AML-193 (cell line): ENCODE measurements at places on chromosomes 6 and 20.

GRCh38 chr20:31975874-31976273, 7.9 kb downstream of the XKR7 start:
- DNase-seq: no peak

DNA sequence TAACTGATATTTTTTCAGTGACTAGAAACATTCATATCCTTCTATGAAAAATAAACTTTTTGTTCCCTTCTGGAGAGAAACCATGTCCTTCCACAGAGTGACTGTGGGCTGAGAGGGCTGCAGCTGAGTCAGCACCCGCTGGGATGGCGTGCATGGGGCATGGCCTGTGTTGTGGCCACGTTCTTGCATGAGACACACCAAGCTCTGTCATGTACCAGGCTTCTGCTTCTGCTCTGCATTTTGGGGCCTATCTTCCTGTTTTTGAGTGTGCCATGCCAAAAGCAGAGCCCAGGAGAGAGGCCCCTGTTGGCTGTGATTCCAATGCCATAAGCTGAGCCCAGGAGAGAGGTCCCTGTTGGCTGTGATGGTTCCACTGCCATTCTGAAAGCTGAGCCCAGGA, 10.8 kb downstream of the APMAP start:
- DNase-seq: no peak

DNA sequence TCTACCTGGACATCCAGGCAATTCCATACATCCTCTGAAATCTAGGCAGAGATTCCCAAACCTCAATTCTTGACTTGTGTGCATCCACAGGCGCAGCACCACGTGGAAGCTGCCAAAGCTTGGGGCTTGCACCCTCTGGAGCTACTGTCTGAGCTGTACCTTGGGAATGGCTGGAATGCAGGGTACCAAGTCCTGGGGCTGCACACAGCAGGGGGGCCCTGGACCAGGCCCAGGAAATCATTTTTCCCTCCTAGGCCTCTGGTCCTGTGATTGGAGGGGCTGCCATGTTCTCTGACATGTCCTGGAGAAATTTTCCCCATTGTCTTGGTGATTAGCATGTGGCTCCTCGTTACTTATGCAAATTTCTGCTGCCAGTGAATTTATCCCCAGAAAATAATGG, 391.9 kb upstream of the CHD6 start:
- no peak for DNase-seq

DNA sequence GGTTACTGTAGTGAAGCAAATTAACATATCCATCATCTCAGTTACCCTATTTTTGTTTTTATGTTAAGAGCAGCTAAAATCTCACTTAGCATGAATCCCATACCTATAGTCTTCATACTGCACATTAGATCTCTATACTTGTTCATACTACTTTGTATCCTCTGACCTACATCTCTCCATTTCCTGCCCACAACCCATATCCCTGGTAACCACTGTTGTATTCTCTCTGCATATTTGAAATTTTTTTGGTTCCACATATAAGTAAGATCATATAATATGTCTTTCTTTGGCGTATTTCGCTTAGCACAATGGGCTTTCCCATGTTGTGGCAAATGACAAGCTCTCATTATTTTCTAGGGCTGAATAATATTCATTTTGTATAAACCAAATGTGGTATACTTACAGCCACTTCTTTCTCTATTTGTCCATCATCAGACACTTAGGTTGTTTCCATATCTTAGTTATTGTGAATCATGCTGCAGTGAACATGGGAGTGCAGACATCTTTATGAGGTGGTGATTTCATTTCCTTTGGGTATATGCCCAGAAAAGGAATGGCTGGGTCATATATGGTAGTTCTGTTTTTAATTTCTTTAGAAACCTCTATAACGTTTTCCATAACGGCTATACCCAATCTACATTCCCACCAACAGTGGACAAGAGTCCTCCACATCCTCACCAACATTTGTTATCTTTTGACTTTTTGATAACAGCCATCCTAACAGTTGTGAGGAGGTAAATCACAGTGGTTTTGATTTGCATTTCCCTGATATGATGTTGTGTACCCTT, 39.8 kb downstream of the BACH2 start:
- DNase-seq: no peak

DNA sequence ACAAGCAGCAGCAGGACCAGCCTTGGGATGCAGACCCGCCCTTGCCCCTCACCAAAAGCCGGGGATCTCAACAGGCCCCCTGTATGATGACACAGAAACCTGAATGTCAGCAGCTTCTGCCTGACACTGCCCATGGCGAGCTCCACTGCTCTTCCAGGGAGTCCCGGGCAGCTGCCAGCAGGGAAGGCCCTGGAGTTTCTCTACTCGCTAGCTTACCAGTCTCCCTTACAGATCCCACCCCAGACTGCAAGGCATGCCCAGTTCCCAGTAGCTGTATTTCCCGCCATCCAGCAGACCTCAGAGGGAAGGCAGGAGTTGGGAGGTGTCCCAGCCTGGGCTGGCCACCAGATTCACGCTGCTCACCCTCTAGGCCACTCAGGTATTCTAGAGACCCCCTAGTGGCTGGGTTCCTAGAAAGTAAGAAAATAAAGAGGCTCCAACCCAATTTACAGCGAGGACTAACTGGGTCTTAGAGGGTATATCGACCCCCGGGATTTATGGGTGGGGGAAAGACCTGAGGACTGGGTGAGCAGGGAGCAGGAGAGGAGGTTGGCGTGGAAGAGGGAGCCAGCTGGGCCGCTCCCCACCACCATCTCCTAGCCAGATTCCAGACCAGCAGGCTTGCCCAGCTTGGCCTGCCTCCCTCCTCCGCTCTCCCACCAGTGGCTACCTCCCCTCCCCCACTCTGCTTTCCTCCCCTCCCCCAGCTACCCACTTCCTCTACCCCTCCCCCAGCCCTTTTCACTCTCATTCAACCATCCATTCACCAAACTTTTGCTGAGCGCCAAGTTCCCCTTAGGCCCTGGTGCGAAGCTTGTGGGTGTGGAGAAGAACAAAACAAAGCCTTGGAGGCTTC, 9.7 kb upstream of the HMGA1 start:
- DNase-seq: no peak

DNA sequence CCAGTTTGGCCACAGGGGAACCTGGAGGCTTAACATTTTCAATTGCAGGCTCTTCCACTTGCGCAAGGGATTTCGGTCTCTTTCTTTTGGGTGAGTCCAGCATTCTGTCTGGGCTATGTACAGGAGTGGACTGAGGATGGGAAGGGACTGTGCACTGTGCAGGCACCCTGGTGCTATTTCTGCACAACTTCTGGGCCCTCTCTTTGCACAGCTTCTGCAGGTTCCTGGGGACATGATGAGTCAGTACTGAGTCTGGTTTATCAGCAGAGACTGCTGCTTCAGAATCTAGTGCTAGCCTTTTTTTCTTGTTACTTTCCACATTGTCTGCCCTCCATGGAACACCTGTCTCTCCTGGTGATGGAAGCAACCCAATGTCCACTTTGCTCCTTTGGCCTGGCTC, 78.5 kb upstream of the ASF1A start:
- DNase-seq: peak; percentile 81

DNA sequence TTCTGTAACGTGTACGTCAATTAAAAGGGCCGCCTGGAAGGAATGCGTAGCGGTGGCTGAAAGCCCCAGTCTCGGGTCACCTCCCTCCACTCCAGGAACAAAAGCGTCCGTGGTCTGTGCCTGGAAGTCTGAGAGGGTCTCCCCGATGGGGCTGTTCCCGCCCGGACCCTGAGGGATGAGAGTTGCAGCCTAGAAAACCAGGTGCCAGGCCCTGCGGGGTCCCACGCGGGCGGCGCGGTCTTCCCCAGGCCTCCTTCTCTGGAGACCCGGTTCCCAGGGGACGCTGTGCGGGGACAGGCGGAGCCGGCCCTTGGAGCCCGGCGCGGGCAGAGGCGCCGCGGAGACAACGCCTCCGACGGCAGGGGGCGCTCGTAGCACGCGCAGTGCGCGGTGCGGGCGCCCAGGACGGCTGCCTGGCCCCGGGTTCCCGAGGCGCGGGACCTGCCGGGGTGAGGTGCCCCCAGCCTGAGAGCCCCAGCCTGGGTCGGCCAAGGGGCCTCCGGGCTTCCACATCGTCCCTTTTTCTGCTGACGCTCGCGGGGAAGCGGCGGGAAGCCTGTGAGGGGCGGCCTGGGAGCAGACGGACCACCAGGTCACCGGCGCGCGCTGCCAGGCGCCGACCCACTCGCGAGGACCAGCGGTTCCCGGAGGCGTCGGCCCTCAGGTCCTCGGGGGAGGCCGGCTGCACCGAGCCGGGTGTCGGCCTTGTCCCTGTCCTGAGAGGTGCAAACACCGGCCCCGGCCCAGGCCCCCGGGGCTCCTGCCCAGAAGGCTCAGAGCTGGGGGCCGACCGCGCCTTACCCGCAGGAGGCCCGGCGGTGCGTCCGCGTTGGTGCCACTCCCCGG, 5.3 kb upstream of the FOXC1 start:
- DNase-seq: peak; percentile 47

GRCh38 chr6:140355476-140355875, 981.0 kb upstream of the CITED2 start:
- DNase-seq: no peak

DNA sequence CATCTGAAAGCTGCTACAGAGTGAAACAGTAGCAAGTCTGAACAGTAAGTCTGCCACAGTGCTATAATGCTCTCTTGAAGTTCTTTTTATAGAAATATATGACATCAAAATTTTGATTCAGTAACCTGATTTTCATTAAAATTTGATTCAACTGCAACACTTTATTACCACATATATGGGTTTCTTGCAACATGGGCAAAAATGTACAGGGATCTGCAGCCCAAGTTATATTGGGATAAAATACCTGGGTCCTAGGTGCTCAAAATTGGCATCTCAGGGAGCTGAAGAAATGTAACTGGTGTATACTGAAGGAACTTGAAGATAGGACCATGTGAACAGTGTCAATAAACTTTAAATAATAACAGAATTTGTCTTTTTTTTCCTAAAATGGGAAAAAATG, 10.8 kb downstream of the ROMO1 start:
- no peak for DNase-seq

- no peak for DNase-seq
Measured at GRCh38 chr6:167244991-167245390, 46.1 kb upstream of the UNC93A start.

GRCh38 chr20:56872620-56873458, 243.7 kb downstream of the TFAP2C start:
- no peak for DNase-seq

DNA sequence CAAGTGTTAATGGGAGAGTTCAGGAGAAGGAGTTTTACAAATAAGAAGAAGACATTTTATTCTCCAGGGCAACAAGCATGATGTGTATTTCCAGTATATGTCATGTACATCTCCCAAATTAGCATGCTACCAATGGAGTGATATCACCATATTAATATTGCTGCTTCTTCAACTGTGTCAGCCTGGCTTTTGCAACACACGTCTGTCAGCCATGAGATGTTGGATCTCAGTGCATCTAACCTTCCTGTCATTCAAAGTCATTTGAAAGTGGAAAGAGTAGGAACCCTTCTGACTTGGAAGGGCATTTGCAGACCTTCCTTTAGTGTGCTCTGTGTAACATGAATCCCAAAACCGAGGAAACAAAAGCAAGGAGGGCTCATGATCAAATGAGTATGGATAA, 284.1 kb downstream of the ZNF217 start:
- no peak for DNase-seq

GRCh38 chr20:16462711-16463110, 110.5 kb downstream of the KIF16B start:
- DNase-seq: no peak

- DNase-seq: no peak
Measured at GRCh38 chr6:47419621-47420020, 58.0 kb upstream of the CD2AP start.

DNA sequence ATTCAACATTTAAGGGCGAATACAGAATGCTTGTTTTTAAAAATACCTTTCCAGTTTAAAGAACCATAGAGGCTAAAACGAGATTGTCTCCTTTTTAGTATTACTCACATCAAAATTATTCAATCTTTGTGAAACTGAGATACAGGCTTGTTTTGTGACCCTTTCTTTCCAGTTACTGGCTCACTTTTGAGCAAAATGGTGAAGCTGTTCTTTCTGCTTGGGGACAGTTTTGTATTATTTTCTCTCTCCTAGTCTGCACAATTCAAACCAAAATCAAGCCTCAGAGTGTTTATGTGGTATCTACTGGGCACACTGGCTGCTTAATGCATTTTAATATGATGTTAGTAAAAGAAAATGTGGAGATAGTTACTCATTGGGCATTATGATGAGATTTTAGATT, 36.5 kb downstream of the HIVEP1 start:
- DNase-seq: no peak

- DNase-seq: no peak
Measured at GRCh38 chr6:166052837-166053236, 114.8 kb downstream of the TBXT start.

GRCh38 chr20:1371202-1371782, 21.6 kb downstream of the FKBP1A start:
- no peak for DNase-seq

DNA sequence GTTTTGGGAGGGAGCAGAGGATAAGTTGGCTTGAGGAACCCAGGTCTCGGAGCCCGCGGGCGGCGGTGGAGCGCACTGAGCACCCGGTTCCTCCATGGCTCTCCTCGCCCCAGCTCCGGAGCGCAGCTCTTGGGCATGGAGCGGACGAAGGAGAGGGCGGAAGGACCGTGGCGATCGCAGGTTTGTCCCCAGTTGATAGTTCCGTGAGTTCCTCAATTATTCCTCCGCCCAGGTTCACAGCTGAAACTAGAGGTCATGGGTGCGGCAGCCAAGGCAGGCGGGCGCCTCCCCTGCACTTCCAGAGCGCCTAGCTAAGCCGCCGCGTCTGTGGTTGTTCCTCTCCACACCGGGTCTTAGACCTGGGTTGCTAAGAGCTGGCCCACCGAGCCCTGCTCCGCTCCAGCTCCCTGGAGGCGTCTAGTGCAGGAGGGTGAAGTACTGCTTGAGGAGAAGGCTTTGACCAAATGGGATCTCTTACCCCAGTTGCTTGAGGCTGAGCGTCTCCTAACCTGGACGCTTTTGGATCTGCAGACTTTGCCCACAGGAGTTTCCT, at the start of gene HTR1B:
Gene HTR1B (minus strand): TSS at position 184 of the 553 bp plus-strand sequence. CDS start 88 bp downstream, at position 96.
- no peak for DNase-seq

DNA sequence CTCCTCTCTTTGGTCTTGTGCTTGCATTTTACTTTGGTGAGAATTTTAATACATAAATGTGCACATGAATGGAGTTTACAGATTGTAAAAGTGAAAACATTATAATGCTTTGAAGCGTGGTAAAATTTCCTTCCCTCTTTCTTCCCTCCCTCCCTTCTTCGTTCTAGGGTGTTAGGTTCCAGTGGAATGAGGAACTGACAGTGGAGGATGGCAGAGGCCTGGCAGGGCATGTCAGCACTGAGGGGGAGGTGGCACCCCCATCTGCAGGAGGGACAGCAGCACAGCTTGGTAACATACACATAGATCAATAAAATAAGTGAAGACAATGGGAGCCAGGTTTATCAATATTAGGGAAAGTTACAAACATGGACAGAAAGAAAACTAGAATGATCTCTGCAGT, 47.5 kb downstream of the RNASET2 start:
- DNase-seq: peak; percentile 22

DNA sequence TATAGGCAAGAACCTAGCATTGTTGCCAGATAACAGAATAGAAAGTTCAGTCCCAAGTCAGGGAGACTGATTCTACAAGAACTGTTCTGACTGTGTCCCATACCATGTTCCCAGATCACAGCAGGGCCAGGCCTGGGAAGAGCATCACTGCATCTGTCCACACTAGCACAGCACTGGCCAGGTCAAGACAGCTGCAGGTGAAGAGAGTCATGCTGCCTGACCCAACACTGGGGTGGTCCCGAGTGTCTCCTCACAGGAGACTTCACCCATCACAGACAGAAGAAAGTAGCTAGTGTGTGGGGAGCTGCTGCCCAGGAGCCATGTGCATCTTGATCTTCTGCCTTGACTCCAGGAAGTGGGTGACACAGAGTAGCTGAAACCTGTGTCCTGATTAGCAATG, 1.3 kb upstream of the CST9L start:
- no peak for DNase-seq

GRCh38 chr6:37965964-37966676, 146.6 kb downstream of the ZFAND3 start:
- DNase-seq: no peak
